ENCODE measurements at places on chromosomes 1 and 21.

DNA sequence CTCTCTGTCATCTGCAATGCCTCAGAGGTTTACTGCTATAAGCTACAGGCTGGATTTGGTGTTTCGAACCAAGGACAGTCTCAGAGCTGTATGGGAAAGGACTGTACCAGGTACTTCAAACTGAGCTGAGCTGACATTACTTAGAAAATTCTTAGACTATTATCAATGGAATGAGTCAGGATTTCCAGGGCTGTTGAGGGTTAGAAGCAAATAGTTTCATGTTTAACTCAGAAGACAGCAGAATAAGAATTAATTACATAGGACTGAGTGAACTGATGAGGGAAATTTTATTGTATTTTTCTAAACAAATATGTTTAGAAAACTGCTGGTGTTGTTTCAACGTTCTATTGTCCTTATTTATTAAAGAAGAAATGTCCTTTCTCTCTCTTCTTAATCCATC is 74.3 kb upstream of the CAPZB start:
- no peak for DNase-seq

DNA sequence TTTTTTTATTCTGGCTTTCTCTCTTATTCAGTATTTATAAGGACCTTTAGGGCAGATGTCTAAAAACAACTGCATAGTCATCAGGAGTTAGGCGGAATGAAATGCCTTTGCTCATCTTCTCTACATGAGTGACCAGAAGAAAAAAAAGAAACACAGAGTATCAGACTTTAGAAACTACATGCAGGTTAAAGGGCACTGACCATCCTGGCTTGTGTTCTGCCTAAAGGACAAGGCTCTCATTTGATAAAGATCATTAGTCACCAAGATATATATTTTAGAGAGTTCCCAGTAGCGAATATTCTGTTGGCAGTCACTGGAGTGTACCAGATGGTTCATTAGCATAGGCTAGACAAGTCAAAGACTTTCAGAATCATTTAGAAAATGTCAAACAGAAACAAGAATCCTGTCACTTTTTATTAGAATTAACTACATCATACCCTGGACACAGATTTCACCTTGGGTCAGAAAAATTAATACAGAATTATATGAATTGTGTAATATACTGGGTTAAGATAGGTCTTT is 145.6 kb downstream of the NR5A2 start:
- no peak for DNase-seq

DNA sequence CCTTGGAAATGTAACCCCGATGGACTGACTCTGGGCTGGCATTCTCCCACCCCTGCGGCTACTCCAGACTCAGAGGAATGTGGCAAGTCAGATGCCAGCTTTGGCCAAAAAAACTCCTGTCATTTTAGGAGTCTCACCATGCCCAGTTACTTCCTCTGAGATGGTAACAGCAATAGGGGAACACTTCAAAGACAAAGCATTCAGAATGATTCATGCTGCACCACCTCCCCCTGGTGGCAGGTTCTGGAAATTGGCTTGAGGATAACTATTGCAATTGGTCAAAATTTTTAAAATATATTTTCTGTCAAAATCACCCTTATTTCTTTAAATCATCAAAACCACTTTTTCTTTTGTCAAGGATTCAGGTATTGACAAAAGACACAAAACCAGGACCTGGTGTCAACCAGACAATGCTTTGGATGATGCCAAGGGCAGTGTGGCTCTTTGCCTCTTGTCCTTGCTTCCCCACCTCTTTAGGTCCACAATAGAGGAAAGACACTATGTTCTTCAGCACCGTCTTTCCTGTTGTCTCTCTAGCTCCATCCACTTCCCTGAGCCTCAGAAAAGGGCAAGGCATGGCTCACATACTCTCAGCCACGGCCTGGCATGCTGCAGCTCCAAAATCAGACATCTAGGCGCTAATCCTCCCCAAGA is 9.9 kb upstream of the CDCA8 start:
- DNase-seq = peak; percentile 79

DNA sequence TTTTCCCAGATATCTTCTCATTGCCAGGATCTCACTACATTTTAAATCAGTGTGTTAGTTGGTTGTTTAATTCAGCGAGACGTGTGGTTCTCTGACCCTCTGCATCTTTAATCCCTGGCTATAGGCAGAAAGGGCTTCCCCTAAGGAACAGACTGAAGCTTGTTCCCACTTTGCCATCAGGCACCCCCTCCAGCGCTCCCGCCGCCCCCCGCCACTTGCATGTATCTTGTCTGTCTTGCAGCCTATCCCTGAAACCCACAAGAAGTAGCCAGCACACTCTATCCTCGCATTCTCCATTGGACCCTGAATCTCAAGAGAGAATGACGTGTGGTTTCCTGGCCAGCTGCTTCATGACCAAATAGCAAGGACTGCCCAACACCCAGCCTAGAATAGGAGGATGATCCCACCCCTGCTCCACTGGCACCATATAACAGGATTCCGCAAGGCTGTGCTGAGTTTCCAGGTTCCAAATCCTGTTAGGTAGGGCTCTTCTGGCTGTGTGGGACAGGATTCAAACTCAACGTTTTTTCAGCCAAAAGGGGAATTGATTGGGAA is 7.8 kb downstream of the CLDN19 start:
- no peak for DNase-seq

DNA sequence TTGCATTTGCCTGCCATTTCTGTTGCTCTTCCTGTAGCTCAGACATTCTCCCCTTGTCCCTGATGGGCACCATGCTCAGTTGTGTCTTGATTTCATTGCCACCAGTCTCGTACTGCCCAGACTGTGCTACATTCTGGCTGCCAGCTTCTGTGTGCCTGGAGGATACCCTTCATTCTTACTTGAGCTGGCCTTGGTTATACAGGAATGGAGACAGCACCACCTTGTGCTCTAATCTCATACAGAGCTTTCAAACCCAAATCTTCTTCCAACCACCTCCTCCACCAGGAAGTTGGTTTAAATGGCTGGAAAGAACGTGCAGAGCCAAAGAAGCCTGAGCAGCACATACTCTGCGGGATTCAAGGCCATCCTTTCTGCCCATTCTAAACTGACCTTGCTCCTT is 165.3 kb downstream of the SLC35F3 start:
- no peak for DNase-seq

DNA sequence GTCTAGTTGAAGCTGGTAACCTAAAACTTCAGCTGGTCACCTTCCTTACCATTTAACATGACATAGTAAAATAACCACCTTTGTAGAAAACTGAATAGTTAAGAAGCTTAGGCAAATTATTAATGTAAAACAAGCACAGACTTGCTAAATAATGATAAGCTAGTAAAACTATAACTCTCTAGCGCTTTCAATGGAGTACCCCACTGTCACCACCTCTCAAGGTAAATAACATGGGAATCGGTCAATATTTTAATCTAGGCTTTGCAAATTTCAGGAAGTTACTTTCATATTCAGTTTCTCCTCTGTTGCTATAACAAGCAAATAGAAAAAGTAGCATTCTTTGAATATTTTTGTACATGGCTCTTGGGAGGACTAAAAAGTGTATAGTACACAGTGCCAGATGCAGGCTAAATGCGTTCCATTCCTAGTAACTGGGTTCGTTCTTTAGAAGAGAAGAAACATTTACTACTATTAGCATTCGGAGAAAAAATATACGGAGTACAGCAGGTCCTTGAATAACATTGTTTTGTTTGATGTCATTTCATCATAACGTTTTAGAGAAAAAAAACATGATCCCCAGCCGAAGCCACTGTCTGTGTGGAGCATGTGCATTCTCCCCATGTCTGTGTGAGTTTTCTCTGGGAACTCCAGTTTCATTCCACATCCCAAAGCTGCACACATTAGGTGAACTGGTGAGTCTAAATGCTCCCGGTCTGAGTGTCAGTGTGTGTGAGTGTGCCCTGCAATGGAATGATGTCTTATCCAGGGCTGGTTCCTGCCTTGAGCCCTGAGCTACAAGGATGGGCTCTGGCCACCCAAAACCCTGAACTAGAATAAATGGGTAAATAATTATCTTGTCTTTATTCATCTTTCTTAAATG is 52.5 kb downstream of the EPRS1 start:
- DNase-seq = no peak

Data from CD4-positive, alpha-beta T cell treated with Interleukin-15 for 4 hours (primary cell).